Kidney capillary endothelial cell (primary cell): ENCODE measurements at places on chromosomes 4 and X.
A peak's percentile ranks its signal among the peaks of the same experiment; 100 is the strongest.

DNA sequence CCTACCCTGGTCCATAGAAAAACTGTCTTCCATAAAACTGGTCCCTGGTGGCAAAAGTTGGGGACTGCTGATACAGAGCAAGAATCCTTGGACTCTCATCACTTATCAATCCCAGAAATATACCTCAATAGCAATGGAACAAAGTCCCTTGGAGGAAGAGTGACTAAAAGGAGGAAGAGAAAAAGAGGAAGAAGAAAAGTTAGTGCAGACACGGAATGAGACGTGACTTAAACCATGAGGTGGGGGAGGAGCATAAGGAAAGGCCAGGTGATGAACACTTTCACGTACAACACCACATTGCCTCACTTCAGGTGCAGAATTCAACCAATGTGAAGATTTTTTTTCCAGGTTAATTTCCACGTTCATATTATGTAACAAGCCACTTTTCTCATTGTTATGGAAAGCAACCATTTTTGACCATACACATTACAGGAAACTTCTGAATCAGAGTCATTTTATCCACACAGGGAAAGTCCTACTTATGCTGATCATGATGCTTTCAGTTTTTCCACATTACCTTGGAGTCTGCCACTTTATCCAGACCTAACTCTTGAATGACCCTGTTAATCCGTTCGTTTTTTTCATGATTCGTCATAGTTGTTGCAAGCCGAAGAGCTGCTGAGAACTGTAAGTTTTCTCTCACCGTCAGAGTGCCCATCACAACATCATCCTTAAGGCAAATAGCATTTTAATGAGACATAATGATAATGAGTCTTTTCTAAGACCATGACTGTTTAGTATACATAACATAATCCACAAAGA lies 27.7 kb downstream of the ABCG2 start:
- DNase-seq = no peak

GRCh38 chr4:106803083-106803482 lies 233.0 kb downstream of the DKK2 start:
- DNase-seq = peak; percentile 1

GRCh38 chr4:105555409-105555808 lies 3.0 kb downstream of the ARHGEF38 start:
- DNase-seq = no peak

- no peak for DNase-seq
These were observed 5.2 kb upstream of the ENAM start for GRCh38 chr4:70623323-70623722.

- DNase-seq = peak; percentile 7
These were observed at the start of gene BEX5 for GRCh38 chrX:102155806-102156179. TSS of gene BEX5 (minus strand) at chrX:102155977. CDS start at chrX:102154265, 1,712 bp downstream.

DNA sequence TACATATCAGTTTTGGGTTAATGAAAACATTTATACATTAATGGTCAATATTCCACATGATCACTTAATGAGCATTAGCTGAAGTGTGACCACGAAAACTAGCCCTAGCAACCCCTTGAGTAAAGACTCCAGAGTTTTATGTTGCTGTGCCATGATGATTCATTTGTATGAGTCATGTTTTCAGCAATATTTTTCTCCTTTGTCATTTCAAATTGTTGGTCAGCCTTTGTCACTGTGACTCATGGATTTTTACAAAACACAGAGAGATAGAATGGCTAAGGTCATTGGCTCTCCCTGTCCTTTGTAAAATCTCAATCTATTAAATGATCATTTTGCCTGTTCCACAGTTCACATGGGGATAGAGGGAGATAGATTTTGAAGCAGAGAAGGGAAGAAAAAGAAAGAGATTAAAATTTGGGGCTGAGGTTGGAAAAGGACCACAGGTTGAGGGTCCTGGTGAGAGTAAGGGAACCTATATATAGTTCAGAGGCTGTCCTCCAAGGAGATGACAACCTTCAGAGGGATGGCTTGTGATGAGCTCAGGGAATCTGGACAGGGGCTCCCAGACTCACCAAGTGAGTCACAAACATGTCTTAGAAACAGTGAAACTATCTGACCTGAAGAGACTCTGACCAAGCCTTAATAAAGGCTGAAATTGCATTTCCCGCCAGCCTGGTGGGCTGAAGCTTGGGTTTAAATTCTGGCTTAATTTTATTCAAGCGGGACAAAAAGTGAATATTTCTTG lies 25.6 kb downstream of the NR0B1 start:
- DNase-seq = peak; percentile 55

- no peak for DNase-seq
These were observed 306.7 kb downstream of the GBA3 start for GRCh38 chr4:22999419-22999818.
